Stimulated activated CD4-positive, alpha-beta T cell treated with anti-CD3 and anti-CD28 coated beads, Interleukin-1b, Interleukin-23, amount 100 ng/mL, for 4 hours (primary cell): ENCODE measurements at places on chromosomes 1 and 21.

- peak; percentile 6 for DNase-seq
These were observed 800 bp downstream of the DR1 start for GRCh38 chr1:93346421-93346993.

GRCh38 chr1:30511991-30512913 is 211.1 kb downstream of the MATN1 start:
- no peak for DNase-seq

DNA sequence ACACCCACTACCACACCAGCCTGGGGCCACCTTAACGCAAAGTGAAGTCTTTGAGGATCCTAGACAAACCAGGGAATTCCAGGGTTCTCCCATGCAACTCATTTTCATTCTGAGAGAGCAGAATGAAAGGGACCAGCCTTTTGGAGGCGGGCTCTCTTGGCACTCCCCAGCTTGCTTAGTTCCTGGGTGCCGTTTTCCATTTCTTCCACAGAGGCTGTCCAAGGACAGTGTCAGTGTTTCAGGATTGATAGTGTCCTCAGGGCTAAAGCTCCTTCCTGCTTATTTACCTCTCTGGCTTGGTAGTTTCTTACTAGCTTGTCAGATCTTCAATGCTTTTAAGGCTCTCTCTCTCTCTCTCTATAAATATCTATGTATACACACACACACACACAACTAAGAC is 30.1 kb upstream of the GNG4 start:
- DNase-seq = no peak

GRCh38 chr1:174982971-174983689 is 16.6 kb upstream of the CACYBP start:
- DNase-seq = no peak

- DNase-seq = no peak
These were observed 48.1 kb downstream of the PRKCZ start for GRCh38 chr1:2098301-2098698.

DNA sequence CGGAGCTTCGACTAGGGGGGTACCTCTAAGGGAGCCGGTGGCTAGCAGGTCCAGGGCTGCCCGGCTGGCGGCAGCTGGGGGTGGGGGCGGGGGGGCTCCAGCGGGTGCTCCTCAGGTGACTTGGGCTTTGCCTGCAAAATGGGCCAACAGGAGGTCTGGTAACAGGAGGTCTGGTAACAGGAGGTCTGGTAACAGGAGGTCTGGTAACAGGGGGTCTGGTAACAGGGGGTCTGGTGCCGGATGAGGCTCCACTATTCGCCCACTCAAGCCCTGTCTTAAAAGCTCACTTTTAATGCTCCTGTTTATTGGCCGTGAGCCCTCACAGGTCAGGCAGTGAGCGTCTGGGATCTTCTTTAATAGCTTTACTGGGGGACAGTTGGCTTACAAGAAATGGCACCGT is 40.4 kb upstream of the ACTRT2 start:
- no peak for DNase-seq

GRCh38 chr1:34808051-34808810 is 15.4 kb downstream of the GJA4 start:
- no peak for DNase-seq

DNA sequence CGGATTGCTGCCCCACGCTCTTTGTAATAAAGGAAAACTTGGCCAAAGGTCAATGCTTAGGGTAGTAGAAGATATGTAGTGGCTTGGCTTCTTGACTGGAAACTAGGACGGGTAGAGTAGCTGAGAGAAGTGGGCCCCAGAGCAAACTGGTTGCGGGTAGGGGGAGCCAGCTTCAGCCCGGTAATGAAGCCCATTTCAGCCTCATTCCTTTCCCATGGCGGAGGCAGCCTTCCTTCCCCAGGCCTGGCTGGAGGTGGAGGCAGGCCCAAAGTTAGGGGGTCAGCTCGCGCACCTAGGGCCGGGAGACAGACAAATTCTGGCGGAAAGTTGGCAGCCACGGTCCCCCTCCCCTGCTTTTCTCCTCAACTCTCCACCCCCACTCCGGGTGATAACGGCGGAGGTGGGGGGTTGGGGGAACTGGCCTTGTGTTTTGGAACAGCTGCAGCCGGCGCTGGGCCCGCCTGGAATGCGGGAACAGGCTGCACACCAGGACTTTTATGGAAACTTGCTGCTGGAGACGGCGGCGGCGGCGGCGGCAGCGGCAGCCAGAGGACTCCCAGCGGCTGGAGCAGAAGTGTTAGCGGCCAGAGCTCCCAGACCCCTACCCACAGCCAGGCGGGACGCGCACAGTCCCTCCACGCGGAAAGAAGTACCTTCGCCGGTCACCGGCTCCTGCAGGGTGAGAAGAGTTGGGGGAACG is at the start of gene NEXN:
TSS of gene NEXN (plus strand) at position 544 of the 700 bp plus-strand sequence. CDS start 27,483 bp downstream, outside the sequence.
- DNase-seq = no peak

GRCh38 chr21:28937737-28938136 is 54.9 kb downstream of the LTN1 start:
- no peak for DNase-seq
